Hematopoietic multipotent progenitor cell treated with erythropoietin and hydrocortisone succinate and interleukin-3 and kit ligand, for 15 days (in vitro differentiated cells): ENCODE measurements at places on chromosomes 4 and X.

DNA sequence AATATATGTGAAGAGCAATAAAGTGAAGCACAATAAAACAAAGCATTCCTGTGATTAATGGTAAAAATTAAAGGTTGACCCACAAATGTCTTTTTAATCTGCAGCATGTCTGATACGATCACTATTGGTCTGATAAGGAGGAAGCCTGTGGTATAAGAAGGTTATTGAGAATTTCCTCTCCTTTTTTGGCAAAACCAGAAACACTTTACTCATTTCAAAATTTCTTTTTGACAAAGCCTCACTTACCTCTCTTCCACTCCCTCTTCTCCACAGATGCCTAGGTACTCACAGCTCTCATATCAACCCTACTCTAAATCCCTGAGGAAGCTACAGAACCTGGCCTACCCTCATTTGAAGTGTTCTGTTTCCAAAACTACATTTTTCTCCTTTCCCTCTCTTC lies 56.1 kb downstream of the TSPAN5 start:
- no peak for DNase-seq

GRCh38 chr4:99221980-99222379 lies 2.9 kb upstream of the ADH6 start:
- no peak for DNase-seq

- no peak for DNase-seq
These were observed 29.0 kb downstream of the F9 start for GRCh38 chrX:139559383-139560042.

- DNase-seq = no peak
These were observed 232.5 kb downstream of the PCDH7 start for GRCh38 chr4:30952526-30953219.

DNA sequence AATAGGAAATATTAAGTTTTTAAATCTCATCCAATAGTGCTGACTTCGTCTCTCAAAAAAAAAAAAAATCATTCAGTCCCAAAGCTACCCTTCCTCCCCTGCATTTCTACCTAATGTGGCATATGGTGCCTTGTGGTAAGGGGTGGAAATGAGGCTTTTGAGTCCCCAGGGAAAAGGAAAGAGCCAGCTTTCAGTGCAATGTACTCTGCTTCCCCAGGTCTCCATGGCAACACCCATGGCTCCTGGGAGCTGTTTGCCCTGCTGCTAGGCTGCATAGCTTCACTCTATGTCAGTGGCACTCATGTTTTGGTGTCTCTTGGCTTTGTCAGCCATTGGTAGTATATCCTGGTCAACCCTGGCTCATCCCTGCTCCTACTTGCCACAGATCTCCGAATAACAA lies 175.9 kb downstream of the SLC39A8 start:
- DNase-seq = no peak

DNA sequence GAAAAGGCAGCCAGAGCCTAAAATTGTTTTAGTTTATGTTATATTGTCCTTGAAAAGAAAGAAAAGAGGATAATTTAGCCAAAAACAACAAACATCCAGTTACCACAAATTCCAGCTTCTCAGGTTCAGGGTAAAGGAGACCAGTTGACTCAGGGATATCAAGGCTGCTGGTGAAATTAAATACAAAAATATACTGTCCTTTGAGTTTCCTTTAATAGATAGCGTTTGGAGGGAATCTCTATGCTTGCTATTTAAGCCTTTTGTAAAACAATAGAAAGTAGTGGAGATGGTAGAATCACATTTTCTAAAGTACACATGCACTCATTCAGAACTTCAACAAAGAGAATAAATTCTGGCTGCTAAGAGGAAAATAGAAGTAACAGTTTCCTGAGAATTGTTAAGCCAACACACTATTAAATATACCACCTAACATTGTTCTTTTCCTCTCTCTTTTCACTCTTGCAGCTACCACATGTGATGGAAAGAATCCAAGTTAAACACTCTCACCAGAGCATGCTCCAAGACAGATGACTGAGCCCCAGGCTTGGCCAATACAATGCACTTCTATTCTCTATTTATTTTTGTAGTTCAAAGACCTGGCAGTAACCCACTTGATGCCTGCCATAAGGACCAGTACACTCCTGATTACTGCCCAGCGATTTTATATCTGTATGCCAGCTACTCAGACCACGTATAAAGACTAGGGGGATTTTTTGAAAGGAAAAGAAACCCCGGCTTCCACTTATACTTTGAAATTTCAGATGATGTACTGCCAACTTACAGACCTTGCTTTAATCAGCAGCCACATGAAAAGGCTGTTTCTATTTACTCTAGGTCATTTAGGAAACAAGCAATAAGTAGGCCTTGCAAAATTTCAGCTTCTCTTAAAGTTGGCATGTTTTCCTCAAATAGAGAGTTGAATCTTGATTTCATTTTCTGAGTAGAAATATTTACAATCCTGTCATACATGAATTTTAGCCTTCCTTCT lies 756.9 kb downstream of the FAT4 start:
- DNase-seq = no peak

- DNase-seq = no peak
These were observed 779 bp downstream of the GABRQ start for GRCh38 chrX:152638443-152638904.

DNA sequence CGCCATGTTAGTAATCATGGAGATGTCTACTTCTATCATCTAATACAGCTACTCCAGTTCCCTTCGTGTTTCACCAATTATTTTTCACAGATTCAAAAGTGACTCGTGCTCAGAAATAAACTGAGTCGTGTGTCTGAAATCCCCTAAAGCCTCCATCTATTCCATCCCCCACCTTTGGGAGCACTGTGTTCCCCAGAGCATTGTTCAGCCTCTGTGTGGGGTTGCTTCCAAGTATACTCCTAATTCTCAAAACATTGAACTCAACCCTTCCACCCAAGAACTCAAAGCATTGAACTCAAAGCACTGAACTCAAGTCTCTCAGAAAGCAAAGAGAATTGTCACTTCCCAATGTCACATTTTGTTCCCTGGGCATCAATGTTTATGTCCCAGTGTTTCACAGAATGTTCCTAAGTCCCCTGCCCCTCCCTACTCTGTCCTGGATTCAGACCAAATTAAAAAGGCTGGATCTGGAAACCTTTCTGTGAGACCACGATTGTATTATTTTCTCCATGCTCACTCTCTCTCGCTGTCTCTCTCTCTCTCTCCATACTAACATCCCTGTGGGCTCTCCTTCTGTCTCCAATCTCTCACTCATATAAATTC lies 138.5 kb upstream of the QRFPR start:
- DNase-seq = no peak

DNA sequence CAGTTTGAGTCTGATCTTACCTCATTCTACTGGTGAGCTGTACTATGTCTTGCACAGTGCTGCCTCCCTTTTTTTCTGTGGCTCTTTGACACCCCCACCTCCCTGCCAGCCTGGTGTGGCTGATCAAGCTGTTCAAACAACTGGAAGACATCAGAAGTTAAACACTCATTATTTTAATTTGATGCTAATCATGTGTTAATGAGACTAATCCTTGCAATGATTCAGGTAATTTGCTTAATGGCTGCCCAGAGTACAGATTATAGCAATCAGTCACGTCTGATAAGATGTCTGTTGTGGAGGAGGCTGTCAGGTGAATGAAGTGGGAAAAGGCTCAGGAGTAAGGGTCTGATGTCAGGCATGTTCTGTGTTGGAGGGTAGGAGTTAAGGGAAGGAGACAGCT lies 87.4 kb upstream of the GK2 start:
- DNase-seq = no peak

DNA sequence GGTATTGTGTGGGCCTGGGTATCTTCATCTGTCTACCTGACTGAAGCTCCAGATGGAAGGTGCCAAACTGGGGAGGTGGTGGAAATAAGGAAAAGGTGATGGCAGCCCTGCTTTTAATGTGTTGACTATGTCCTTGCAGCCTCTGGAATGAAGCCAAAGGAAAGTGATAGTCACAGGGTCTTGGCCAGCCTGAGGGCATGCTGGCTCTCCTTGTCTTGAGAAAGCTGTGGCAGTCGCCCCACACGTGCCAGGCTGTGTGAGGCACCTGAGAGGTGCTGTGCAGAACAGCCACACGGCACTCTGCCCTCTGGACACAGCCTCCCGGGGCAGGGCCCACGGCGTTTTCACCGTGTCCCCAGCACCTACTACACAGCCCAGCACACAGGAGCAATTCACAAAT lies 77.6 kb downstream of the NAT8L start:
- DNase-seq = no peak

DNA sequence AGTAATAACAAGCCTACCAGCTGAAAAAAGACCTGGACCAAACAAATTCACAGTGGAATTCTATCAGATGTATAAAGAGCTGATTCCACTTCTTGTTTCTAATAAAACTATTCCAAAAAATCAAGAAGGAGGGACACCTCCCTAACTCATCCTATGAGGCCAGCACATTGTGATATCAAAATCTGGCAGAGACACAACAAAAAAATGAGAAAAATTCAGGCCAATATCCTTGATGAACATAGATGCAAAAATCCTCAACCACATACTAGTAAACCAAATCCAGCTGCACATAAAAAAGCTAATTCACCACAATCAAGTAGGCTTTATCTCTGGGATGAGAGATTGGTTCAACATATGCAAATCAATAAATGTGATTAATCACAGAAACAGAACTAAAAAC lies 147.9 kb upstream of the NEIL3 start:
- DNase-seq = no peak

DNA sequence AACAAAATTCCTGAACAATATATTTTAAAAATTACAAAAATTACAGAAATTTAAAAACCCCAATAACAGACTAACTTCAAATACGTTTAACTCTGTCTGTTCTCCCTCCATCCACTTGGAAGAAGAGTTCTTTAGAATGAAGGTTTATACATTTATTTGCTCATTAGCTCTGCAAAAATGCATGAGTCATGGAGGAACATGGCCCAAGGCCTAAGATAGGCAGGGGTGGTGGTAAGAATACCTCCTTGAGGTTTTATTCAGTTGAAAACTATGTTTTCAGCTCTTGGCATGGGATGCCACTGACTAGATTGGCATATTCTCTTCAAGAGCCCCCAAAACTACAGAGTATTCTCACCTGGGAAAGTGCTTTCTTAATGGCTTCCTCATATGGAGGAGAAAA lies 8.8 kb upstream of the LRRC66 start:
- DNase-seq = no peak

DNA sequence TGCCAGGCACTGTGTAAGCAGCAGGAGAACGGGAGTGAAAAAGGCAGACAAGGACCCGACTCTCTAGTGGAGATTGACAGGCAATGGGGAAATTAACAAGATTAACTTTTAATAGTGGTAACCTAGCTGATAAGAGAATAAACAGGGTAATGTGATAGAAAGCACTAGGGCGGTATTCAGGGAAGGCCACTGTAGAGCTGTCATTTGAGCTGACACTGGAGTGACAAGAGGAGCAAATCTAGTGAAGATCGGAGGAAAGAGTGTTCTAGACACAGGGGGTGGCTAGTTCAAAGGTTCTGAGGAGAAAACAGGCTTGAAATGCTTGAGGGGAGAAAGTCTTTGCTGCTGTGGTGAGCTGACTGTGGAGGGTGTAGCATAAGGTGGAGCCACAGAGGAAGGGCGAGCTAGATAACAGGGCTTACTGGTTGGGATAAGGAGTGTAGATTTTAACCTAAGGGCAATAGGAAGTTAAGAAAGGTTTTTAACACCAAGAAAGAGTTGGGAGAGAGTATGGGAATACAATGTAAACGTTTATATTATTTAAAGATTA lies 122.8 kb downstream of the SLC10A7 start:
- no peak for DNase-seq

GRCh38 chr4:39525822-39526690 lies 1.2 kb downstream of the UGDH start:
- no peak for DNase-seq

GRCh38 chr4:83860200-83860599 lies 324.3 kb downstream of the GPAT3 start:
- no peak for DNase-seq

DNA sequence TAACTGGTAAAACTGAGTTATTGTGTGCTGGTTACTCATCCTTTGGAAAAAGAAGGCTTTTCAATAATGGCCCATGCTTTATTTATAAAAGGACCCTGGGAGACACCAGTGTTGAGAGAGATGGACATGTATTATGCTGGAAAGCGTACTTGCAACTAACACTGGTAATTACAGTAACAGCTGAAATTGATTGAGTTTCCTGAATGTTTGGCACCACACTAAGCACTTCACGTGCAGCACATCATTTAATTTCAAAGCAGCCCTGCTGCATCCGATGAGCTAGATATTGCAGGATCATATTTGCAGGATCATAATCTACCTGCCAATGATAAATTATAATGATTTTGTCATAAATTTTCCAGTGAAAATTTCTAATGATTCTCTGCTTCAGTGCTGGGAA lies 81.5 kb downstream of the QRFPR start:
- no peak for DNase-seq

DNA sequence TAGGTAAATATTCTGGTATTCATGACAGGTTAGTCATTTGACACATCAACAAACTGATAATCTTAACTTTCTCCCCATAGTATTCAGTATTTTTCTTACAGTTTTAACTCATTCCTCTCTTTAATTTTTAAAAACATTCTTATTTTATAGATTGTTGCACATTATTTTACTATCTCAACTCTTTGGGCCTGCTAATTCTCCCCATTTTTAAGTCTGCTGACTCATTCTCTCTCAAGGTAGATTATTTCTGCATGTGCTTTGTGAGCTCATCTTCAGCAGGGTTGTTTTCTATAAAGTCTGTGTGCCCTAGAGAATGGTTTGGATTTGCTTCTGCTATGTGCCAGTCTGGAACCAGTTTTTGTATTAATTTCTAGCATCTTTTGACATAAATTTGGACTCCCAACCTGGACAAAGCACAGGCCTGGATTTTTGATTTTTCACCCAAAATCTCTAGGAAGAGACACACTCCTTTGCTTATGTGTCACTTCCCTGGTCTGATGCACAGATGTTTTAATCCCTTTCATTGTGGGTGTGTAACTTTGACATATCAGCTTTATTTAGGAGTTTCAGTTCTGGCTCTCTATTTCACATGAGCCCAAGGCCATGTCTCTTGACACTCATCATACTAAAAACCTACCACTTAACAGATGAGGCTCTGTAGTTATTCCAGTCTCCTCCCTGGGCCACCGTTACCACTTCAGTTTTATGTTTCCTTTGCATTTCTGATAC lies 194.3 kb upstream of the PGRMC2 start:
- DNase-seq = no peak

- DNase-seq = peak; percentile 2
These were observed 182.5 kb upstream of the NPY2R start for GRCh38 chr4:155025762-155026457.

GRCh38 chr4:88054901-88055300 lies 47.5 kb downstream of the PKD2 start:
- DNase-seq = peak; percentile 57

GRCh38 chr4:59838236-59838635 lies 1361.9 kb upstream of the ADGRL3 start:
- DNase-seq = no peak

DNA sequence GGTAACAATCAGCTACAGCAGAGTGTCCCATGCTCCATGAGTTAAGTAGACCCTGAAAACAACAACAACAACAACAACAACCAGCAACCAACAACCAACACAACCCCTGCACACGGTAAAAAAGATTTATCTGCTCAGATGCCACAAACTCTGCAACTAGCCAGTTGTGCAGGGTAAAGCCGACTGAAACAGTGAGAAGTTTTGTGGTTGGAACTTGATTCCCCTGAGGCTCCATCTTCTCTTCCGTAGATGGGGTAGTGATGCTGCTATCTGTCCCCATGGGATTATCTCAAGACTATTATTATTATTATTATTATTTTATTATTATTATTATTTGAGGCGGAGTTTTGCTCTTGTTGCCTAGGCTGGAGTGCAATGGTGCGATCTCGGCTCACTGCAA lies 50.6 kb upstream of the RAPGEF2 start:
- DNase-seq = no peak
